ENCODE measurements at places on chromosomes 13 and 19. TPM values are rescaled to one million over a fixed set of nuclear protein-coding genes. Genes with fewer than 3 reads are reported as not detected.

The TMIGD2 gene
- not detected for total RNA-seq

The TBCB gene
- 156 TPM for total RNA-seq

The MISP3 gene
- 0.26 TPM for total RNA-seq

DNA sequence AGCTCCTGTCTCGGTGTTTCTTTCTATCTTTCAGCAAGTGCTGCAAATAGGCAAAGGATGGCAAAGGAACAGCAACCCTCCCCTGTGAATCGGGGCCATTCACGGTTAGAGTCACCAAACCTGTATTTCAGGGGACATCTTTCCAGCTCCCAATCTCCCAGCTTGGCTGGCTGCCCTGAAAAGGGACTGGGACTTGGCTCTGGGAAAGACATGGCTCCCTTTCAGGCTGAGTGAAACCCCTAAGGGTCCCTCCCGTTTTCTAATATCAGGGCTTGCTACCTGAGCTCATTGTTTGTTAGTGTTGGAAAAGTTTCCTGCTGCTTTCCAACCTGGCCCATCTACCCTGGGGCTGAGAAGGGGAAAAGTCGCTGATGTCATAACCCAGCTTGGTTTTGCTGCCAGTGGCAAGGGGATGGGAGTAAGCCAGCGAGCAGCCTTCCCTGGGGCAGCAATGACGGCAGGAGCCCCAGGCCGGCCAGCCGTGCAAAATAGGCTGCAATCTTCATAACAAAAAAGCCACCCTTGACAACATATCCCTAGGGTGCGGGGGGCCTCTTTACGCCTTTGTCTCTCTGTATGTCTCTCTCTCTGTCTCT lies 29.9 kb downstream of the SERP2 start:
- H3K4me1 ChIP-seq: no peaks in the 10 kb centered on the region
- DNase-seq: no peak
- H3K36me3 ChIP-seq: no peaks in the 10 kb centered on the region
- no peak overlapping the region for H3K4me3 ChIP-seq

DNA sequence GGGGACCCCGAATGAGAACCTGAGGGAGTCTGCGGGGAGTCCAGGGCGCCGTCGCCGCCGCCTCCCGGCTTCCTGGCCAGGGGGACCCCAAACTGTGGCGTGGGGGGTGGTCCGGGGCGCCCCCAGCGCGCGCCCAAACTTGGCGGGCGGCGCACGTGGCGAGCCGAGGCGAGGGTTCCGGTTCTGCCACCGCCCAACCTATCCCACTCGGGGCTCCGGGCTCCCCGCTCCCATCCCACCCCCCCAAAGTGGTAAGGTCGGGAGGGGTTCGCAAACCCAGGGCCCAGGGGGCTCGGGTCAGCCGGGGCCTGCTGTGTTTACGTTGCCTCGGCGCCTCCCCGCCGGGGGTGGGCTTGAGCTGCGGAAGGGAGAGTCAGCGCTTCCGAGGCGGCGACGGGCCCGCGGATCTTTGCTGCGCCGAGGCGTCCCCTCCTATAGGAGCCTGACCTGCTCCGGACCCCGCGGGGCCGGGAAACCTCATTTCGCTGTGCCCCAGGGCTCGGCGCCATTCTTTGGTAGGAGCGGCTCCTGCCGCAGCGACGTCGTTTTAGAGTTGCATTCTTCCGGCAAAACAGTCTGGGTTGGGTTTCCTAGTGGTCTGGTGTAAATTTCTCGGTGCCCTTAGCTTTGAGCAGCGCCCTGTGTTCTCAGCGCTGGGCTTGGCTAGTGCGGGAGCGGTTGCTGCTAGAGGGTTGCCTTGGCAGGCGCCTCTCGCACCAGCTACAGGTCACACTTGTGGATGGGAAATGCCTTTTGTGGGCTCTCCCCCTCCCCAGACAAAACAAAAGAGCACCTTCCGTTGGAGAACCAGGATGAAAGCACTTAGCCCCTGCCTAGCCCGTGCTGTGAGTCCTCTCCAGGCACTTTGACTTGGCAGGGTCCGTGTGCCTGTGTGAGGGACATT lies 1.2 kb downstream of the DAZAP1 start:
- peak; percentile 52 for DNase-seq
- H3K27ac ChIP-seq: peak overlapping the region; percentile 98
- no peaks in the 10 kb centered on the region for H3K27me3 ChIP-seq
- peaks cover 22% of the 10 kb centered on the region for H3K4me1 ChIP-seq

DNA sequence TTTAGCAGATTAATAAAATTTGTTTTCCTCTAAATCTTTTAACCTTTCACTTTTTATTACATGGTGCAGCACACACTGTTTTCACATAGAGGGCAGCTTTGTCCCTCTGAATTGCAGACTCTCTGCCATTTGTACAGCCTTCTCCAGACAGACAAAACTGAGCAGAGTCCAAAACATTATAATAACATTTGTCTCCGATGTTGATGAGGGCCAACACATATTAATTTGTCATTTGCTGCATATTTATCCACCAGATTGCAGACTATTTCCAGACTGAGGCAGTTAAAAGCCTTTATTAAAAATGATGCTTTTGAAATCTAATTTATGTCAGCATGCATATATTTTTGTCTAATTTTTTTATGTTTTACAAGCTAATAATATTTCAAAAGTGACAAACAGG lies 1251.9 kb upstream of the SLC10A2 start:
- no peaks in the 10 kb centered on the region for H3K27me3 ChIP-seq
- no peak overlapping the region for H3K4me3 ChIP-seq
- H3K27ac ChIP-seq: no peak overlapping the region
- H3K4me1 ChIP-seq: no peaks in the 10 kb centered on the region
- no peak for DNase-seq

DNA sequence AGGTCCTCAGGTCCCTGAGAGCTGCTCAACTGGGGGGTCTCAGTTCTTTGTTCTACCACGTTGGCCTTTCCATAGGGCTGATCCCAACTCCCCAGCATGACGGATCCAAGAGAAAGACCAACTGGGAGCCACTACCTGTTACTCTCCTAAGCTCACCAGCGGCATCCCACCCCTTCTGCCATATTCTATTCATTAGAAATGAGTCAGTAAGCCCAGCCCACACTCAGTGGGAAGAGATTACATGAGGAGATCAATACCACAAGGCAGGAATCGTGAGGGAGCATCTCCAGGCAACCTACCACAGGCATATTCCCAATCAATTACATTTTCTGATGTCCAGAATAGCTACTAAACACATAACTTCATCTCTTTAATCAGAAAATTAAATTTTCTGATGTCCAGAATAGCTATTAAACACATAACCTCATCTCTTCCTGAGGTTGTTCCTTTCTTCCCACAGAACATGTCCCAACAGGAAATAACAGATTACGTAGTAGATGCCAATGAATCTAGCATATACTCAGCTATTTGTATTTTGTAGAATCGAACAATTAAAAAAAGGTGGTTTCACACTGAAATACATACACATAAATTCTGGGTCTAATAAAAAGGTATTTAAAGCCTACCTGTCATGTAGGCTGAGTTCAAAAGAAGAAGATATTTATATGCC lies 708.1 kb upstream of the ARGLU1 start:
- H3K27me3 ChIP-seq: no peaks in the 10 kb centered on the region
- H3K4me1 ChIP-seq: peaks cover 12% of the 10 kb centered on the region
- DNase-seq: peak; percentile 25
- no peaks in the 10 kb centered on the region for H3K36me3 ChIP-seq
- H3K4me3 ChIP-seq: no peak overlapping the region
- H3K27ac ChIP-seq: no peak overlapping the region

GRCh38 chr13:59345311-59345710 lies 818.4 kb downstream of the DIAPH3 start:
- H3K27ac ChIP-seq: no peak overlapping the region
- no peak overlapping the region for H3K4me3 ChIP-seq
- no peaks in the 10 kb centered on the region for H3K27me3 ChIP-seq
- H3K36me3 ChIP-seq: no peaks in the 10 kb centered on the region

GRCh38 chr19:32909257-32909656 lies 39.7 kb upstream of the SLC7A9 start:
- peaks cover 3% of the 10 kb centered on the region for H3K36me3 ChIP-seq
- H3K27me3 ChIP-seq: no peaks in the 10 kb centered on the region
- no peaks in the 10 kb centered on the region for H3K4me1 ChIP-seq
- no peak for DNase-seq
- no peak overlapping the region for H3K27ac ChIP-seq

- no peaks in the 10 kb centered on the region for H3K36me3 ChIP-seq
- H3K4me3 ChIP-seq: no peak overlapping the region
- H3K4me1 ChIP-seq: no peaks in the 10 kb centered on the region
- no peak overlapping the region for H3K27ac ChIP-seq
Measured at GRCh38 chr19:49368711-49369358, 5.2 kb downstream of the DKKL1 start.

DNA sequence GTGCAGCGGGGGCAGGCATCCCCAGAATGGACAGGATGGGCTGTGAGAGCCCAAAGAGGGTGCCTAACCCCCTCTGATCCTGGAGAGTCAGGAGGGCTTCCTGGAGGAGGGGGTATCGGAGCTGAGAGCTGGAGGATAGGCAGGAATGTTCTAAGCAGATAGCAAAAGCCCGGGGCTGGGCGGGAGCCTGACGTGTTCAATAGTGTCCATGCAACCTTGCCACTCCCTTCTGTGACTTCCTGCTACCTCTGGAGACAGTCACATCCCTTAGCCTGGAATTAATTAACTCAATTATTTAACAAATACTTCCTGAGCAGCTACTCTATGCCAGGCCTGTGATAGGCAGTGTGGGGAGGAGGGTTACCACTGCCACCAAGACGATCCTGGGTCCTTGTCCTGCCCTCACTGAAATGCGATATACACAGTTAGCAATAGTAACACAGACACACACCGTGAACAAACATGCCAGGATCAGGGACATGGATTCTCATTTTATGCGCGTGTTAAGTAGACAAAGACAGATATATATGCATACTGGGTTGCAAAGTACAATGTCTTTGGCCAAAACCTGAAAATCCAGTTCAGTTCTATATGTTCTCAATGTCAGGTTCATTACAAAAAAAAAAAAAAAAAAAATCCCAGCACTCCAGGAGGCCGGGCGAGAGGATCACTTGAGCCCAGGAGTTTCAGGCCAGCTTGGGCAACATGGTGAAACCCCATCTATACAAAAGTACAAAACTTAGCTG lies 10.7 kb downstream of the AP2S1 start:
- H3K27me3 ChIP-seq: no peaks in the 10 kb centered on the region
- peaks cover 40% of the 10 kb centered on the region for H3K36me3 ChIP-seq
- no peaks in the 10 kb centered on the region for H3K4me1 ChIP-seq
- H3K4me3 ChIP-seq: no peak overlapping the region
- H3K27ac ChIP-seq: no peak overlapping the region

- DNase-seq: no peak
- peak overlapping the region; percentile 77 for H3K27ac ChIP-seq
Measured at GRCh38 chr13:33278913-33279312, 6.6 kb downstream of the STARD13 start.

DNA sequence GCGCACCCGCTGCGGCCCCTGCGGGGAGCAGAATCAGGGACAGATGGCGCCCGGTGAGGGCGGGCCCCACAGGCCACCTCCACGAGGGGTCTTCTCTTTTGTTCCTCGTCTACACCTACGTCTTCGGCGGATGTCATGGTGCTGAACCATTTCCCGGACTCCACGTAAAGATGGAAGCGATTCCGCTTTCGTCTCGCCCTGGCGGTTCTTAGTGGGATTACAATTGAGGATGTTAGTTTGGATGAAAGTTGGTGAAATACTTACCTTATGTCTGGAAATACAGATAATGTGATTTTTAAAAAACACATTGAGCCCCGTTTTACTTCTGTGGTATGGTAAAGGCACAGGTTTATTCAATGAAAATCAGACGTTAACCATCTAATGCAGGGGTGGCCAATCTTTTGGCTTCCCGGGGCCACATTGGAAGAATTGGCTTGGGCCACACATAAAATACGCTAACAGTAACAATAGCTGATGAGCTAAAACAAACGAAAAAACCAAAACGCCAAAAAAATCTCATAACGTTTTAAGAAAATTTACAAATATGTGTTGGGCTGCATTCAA lies 1.4 kb upstream of the ZMYM5 start:
- no peaks in the 10 kb centered on the region for H3K36me3 ChIP-seq
- H3K27ac ChIP-seq: peak overlapping the region; percentile 95
- DNase-seq: peak; percentile 88
- no peaks in the 10 kb centered on the region for H3K27me3 ChIP-seq

DNA sequence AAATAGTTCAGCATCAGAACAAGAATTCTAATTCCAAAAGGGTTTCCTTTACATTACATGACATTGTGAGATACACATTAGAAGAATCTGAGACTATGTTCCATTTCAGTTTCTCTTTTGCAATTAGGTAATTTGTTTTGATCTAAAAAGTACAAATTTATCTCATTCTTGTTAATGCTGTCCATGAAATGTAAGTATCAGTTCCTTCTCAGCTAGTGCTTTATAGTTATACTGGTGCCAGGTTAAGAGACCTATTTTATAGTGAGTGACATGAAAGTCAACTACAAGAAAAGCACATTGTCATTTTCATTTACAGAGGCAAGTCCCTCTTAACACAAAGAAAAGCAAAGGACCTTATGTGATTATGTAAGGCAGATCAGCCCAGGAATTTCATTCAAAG lies 43.9 kb downstream of the RCBTB2 start:
- no peaks in the 10 kb centered on the region for H3K27me3 ChIP-seq
- no peak for DNase-seq
- no peak overlapping the region for H3K27ac ChIP-seq
- peaks cover 16% of the 10 kb centered on the region for H3K4me1 ChIP-seq

DNA sequence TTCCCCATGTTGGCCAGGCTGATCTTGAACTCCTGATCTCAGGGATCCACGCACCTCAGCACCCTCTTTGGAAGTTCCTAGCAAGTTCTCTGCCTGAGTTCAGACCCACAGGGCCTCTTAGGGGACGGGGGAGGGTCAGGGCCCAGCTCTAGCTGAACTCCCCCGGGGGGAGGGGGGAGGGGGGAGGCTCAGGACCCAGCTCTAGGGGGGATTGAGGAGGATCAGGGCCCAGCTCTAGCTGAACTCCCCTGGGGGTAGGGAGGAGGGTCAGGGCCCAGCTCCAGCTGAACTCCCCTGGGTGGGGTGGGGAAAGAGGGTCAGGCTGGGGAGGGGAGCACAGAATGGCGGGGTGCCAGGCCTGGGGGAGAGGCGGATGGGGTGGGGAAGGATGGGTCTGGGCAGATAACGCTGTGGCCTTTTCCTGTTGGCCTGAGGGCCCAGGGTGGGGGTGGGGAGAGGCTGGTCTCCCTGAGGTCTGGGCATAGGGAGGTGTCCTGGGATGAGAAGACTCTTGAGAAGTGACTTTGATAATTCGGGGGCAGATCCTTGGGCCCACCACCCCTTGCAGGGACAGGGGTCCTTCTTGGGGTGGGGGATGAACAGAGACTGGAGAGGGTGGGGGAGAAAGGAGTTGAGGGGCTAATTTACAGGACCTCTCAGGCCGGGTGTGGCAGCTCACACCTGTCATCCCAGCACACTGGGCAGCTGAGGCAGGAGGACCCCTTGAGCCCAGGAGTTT lies 5.5 kb upstream of the PTBP1 start:
- no peak overlapping the region for H3K4me3 ChIP-seq
- DNase-seq: no peak
- H3K27ac ChIP-seq: no peak overlapping the region
- H3K27me3 ChIP-seq: no peaks in the 10 kb centered on the region
